Fibroblast of gingiva (primary cell): ENCODE measurements at places on chromosomes 1 and 21.

DNA sequence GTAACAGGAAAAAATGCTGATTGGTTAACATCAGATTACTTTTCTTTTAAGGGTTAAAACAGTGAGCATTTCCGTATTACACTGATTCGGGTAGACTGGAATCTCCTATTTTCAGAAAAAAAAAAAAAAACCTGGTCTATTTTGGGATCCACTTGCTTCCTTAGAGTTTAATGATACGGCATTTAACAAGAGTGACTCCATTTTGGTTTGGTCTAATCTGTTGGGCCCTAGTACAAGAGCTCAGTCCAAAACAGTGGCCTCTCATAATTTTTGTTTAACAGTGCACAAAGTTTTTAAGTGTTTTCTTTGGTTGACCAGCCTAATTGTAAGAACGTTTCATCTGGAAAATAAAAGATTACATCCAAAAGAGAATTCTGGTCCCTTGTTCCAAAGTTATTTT is 120.2 kb downstream of the NRDC start:
- DNase-seq, result no peak

GRCh38 chr1:208791456-208791855 is 547.3 kb upstream of the PLXNA2 start:
- DNase-seq, result no peak

DNA sequence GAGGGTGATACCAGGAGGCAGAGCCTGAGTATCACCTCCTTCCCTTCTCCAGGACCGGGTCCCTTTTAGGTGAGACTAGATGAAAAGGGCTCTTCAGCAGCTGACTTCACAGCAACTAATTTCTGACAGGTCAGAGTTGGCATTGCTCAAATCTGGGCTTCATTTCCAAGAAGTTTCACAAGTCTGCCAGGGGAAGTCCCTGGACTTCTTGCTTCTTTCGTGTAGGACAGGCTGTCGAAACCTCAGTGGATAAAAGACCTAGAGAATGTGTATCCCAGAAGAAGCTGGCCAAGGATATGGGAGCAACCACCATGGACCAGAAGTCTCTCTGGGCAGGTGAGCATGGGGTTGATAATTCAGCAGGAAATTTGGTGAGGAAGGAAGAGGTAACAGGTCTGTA is at the start of gene CHI3L2:
CHI3L2 (plus strand) TSS at position 280 of the 400 bp plus-strand sequence; CDS start at position 297, 17 bp downstream.
- peak; percentile 83 for DNase-seq

- no peak for DNase-seq
Measured at GRCh38 chr1:21339356-21340229, 49.3 kb upstream of the ECE1 start.

DNA sequence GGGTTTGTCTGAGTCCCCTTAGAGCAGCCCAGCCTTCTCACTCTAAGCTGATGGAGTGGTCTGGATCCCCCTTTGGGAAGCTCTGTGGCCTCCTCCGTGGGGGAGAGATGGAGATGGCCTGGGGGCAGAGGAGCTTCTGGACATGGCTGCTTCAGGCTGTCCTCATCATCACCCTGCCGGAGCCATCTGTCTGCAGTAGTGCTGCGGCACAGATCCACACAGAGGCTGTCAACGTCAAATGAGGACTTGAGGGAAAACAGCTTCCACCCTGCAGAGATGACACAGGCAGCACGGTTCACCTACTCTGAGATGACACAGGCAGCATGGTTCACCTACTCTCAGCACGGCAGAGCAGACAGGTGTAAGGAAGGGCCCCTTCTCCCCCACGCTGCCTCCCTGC is 134.3 kb downstream of the IGSF21 start:
- DNase-seq, result no peak

GRCh38 chr1:74502432-74502831 is 10.0 kb downstream of the LRRC53 start:
- peak; percentile 52 for DNase-seq

DNA sequence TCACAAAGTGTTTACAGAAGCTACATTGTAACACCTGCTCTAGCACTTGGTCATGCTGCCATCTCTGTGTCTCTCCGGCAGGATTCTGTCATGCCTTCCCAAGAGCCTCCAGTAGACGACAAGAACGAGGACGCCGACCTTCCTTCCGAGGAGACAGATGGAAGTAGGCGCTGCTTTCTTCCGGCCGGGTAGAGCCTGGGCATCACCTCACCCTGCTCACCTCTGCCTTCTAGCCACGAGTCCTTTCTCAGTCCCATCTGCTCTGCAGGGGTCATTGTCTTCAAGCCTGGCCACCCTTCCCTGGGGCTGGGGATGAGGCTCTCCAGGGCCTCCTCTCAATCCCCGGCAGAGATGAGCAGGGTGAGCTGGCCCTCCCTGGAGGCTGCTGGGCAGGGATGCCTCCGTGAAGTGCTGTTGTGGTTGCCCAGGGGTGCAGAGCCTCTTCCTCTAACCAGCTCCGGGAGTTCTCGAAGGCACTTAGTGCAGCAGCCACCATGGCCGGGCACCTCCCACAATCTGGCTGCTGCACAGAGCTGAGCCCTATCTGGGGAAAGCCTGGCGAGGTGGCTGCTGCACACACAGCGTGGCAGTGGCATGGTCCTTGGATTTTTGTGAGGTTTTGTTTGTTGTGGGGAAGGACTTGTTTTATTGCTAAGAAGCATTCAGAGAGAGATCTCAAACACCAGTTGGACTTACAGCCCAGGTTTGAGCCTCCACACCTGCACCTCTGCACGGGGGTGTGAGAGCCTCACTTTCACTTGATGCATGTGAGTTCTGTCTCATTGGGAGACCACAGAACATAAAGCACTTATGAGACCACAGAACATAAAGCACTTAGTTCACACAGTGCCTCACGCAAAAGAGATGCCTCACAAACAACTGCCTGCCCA is 48.4 kb downstream of the FAAP20 start:
- DNase-seq, result no peak
